GF-D8 (cell line): ENCODE measurements at places on chromosomes 3 and 15.

DNA sequence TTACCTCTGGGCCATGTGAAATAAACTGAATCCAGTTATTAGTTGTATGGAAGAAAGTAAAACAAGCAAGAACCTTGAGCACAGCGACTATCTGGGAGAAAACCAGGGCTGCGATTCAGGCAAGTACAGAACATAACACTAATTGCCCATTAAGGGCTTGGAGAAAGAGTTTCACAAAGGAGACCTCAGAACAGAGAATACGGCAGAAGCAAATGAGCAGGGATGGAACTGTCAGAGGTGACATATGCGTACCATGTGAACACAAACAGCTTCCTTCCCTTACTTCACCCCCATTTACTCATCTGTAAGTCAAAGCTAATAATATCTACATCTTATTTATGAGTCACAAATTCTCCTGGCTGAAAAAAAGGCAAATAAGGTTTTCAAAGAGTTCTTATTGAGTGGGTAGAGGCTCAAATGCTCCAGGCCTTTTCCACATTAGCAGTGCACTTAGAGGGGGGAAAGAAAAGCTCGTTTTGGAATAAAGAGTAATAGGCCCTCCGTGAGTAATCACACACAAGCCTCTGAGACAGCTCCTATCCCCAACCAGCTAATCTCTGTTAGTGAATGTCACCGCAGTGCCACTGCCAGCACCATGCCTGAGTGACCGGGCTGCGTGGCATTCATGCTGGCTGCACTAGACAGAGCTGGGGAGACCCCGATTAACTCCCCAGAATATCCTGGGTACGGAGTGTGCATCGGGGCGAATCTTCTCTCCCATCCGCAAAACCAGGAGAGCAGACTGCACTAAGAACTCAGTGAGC, 2.6 kb downstream of the PCSK6 start:
- DNase-seq, result no peak

DNA sequence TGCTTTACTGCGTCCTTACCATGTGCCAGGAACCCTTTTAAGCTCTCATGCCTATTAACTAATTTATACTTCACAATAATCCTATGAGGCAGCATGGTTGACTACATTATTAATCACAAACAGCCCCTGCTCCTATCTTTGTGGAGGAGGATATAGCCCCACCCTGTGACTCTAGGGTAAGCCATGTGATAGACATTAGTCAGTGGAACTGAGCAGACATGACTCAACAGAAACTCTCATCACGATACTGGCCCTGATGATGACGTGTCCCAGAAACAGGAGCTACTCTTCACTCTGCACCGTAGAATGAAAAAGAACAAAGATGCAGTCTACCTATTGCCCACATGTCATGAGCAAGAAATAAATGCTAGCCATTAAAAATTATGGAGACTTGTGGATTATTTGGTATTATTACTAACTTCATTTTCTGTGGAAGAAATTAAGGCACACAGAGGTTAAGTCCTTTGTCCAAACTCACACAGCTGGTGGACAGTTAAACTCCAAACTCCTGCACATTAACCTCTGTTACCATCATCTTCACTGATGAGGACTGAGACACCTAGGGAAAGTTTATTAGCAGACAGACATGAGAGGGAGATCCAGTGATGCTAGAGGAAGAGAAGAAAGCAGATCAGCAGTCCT, 51.2 kb downstream of the CFAP20DC start:
- no peak for DNase-seq

DNA sequence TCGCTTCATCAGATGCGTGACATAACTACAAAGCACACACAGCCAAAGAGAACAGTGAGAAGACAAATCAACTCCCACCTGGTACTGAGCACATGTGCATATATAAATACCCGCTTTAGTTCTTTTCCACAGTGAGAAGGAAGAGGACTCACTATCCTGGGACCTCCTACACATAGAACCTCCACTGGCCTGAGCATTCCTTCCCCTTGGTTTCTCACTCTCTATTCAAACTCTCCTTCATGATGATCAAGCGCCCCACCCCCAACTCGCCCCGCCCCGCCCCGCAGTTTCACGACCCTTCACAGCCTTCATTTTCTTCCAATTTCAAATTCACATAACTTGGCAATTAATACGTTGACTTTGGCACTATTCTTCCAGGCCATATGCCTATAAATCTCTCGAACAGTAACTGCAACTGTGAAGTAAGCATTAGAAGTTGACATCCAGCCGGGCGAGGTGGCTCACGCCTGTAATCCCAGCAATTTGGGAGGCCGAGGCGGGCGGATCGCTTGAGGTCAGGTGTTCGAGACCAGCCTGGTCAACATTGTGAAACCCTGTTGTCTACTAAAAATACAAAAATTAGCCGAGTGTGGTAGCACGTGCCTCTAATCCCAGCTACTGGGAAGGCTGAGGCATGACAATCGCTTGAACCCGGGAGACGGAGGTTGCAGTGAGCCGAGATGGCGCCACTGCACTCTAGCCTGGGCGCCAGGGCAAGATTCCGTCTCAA, 1.1 kb downstream of the RPS17 start:
- no peak for DNase-seq

DNA sequence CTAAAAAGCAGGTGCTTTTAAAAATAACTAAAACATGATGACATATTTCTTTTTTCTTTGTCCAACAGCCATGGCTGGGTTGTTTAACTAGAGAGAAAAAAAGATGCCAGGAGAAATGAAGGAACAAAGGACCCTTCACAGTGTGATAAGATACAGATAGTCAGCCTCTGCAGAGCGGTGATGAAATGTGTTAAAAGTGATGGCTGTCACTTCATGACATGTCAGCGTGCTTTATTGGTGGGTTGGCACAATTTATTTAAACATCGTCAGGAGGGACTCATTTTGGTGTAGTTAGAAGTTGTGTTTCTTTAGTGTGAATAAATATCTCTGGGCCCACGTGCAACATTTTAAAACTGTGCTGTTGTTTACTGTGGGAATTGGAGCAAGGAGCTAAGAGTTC, 887.4 kb upstream of the CFAP20DC start:
- DNase-seq, result no peak

DNA sequence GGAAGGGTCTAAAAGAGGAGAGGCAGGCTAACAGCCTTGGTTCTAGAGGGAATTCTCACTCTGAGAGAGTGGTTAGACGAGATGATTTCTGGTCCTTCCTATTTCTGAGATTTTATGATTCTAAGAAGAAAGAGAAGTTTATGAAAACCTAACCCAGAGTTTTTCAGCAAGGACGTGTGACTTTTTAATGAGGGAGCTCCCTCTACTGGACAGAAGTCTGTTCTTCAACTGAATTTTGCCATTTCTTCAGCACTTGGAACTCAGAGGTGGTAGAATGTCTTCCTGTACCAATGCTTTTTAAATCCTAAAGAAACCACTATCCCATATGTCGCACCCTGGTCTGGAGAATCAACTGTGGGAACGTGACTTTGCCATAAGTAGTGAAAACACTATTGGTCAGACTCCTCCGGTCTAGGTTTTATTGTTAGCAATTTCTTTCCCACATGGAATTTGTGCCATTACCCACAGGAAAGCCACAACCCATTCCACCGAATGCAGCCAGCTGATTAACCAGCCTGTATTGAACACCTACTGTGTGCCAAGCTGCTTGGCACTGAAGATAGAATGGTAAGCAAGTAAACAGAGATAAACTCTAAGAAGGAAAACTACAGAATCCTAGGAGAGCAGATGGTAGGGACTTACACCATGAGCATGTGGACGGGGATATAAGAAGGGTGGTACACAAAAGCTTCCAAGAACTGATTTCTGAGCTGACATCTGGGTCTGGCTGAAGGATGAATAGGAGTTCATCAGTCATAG, 199.5 kb upstream of the LMCD1 start:
- DNase-seq, result peak; percentile 4

GRCh38 chr3:4993276-4994143, 14.3 kb downstream of the BHLHE40 start:
- no peak for DNase-seq
